PC-3 (cell line): ENCODE measurements at places on chromosomes 5 and 9. TPM values are rescaled to one million over a fixed set of nuclear protein-coding genes. Genes with fewer than 3 reads are reported as not detected.

DNA sequence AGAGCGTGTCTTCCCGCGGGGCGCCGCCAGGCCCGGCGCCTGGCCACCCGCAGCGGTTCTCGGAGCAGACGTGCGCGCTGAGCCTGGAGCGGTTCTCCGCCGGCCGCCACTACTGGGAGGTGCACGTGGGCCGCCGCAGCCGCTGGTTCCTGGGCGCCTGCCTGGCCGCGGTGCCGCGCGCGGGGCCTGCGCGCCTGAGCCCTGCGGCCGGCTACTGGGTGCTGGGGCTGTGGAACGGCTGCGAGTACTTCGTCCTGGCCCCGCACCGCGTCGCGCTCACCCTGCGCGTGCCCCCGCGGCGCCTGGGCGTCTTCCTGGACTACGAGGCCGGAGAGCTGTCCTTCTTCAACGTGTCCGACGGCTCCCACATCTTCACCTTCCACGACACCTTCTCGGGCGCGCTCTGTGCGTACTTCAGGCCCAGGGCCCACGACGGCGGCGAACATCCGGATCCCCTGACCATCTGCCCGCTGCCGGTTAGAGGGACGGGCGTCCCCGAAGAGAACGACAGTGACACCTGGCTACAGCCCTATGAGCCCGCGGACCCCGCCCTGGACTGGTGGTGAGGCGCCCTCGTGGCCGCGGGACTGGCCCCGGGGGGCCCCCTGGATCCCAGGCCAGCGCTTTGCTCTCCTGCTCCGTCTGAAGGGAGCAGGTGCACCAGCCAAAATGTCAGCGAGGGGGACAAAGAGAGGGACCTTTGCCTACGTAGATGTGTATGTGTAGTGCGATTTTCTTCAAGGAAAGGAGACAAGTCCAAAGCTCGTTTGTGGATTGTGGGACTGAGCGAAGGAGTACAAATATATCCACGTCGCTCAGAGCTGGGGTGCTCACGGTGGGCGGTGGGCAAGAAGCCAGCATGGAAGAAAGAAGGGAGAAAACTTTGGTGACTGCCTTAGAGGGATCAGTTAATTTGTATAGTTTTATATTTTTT is 19.5 kb downstream of the BTNL9 start:
- DNase-seq: no peak

DNA sequence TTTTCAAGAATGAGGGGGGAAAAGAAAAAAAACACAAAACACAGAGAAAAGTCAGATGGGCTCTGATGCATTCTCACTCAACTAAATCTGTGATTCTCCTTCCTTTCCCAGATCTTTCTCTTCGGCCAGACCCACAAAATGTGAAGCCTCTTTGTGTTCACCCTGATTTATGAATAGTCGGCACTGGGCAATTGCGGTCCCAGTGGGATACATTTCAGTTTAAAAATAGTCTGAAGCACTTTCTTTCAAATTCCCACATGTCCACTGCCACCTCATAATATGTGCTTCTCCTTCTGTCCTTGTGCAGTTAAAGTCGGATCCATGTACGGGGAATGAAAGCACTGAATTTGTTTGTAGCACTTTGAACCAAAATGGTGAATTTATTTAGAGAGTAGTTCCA is 995.4 kb upstream of the WWC1 start:
- DNase-seq: no peak

DNA sequence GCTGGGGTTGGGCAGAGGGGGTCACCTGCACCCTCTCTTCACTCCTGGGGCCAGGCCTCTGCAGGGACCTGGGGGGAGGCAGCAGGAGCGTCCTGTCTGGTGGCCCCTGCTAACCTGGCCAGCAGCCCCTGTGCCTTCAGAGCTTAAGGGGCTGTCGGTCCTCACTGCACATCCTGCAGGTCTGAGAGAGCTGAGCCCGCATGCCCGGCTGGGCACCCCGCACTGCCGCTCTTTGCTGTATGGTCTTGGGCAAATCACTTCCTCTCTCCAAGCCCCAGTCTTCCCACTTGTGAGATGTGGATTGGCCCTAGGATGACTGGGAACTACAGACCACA is 7.9 kb downstream of the FLT4 start:
- DNase-seq: no peak

GRCh38 chr9:15306068-15306756 is 804 bp downstream of the TTC39B start:
- peak; percentile 51 for DNase-seq

Gene FGF10
- not detected in 2 replicates for total RNA-seq

DNA sequence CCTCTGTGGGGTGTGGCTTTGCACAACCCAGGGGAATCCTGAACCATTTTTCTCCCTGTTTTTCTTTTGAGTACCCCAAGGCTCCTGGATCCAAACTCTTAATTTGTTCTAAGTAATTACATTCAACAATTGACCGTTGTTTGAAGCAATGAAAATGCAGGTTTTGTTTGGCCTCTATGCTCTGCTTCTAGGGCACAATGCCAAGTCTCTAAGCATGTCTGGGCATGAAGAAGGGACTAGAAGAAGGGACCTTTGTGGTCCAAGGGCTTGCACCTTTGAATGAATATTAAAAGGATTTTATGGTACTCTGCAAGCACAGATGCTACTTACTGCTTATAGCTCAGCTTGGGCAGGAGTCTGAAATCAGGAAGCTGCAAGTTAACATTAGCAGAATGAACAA is 6.6 kb upstream of the ENC1 start:
- DNase-seq: no peak

DNA sequence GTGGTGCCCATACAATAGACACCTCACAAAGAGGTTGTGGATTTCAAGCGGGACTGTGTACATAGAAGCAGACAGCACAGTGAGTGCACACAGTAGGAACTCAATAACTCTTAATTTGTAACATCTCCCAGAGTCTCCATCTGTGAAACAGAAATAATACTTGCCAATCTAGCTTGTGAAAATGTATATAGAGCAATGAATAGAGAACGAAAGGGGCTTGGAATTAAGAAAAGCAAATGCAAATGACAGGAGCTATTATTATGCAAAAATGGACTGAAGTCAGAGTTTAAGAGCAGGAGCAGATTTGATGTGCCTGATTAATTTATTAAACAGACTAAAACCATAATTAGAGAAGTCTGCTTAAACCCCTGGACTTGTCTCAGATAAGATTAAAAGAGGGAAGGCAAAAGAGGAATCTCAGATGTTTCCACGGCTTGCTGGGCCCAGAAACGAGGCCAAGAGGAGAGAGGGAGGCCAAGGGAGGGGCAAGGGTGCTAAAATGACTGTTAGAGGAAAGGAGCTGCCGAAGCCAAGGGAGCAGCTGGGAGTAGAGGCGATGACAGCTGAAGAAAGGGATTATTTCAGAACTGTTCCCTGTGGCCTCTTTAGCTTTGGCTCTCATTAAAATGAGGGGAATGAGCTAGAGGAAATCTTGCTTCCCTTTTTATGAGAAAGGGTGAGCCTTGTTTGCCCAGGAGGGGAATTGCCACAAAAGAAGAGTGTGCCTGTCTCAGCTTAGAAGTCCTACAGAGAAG is 72.1 kb downstream of the FEM1C start:
- DNase-seq: no peak

Gene HINT2
- total RNA-seq: 69.7 and 78.5 TPM in 2 replicates

Gene HSD17B4
- total RNA-seq: 101 and 165 TPM in 2 replicates

DNA sequence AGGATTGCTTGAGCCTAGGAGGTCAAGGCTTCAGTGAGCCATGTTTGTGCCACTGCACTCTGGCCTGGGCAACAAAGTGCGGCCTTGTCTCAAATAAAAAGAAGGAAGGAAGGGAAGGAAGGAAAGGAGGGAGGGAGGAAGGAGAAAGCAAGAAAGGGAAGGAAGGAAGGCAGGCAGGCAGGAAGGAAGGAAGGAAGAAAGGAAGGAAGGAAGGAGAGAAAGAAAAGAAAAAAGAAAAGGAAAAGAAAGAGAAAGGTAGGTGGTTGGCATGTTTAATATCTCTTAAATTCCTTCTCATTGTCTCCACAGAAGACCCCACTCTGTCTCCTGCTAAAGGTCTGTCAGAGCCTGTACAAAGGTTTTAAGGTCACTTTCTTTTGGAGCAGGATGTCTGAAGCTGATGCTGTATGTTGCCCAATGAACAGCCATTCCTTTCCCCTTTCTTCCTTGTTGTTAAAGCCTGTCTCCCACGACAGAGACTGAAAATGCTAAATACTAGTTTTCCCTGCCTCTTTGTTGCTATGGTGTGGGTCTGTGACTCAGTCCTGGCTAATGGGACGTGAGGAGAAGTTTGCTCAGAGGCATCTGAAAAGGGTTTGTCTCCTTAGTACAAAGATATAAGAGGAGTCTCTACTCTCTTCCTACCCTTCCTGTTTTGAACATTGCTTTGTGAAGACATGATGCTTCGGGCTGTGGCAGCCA is 213.3 kb downstream of the PCSK1 start:
- peak; percentile 63 for DNase-seq

GRCh38 chr9:123149067-123149466 is 115.6 kb downstream of the GPR21 start:
- no peak for DNase-seq

Gene SLC6A18
- not detected in 2 replicates for total RNA-seq

Gene WNT8A
- total RNA-seq: not detected in 2 replicates

DNA sequence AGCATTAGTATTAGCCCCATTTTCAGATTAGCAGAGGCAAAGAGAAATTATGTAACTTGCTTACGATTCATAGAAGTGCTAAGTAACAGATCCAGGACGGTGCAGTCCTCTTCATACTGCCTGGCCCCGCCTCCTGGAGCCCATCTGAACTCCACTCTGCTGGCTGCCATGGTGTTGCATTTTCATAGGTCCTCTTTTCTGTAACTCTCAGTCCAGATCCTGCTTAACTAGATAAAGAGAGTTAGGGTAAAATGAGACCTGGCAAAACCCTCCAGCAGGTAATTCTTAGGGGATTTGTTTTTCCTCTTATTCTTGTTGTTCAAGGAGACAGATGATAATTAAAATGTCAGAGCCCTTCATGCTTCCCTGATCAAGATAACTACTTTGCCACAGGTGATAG is 135.1 kb upstream of the EFNA5 start:
- DNase-seq: no peak

DNA sequence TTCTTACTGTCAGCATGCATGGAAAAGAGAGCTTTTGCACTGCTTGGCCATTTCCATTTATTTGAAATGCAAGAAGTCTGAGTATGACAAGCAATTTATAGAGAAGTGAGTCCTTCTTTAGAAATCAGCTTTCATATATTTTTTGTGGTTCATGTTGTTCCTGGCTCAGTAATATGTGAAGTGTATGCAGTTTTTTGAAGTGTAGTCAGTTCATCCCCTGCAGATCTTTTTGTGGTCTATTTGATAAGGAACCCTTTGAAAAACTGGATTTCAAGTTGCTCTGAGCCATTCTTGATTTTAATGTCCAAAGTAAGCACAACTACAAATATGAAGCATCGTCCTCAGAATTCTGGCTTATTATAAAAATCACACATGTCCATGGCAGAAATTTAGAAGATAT is 294.1 kb upstream of the SMC2 start:
- DNase-seq: no peak

DNA sequence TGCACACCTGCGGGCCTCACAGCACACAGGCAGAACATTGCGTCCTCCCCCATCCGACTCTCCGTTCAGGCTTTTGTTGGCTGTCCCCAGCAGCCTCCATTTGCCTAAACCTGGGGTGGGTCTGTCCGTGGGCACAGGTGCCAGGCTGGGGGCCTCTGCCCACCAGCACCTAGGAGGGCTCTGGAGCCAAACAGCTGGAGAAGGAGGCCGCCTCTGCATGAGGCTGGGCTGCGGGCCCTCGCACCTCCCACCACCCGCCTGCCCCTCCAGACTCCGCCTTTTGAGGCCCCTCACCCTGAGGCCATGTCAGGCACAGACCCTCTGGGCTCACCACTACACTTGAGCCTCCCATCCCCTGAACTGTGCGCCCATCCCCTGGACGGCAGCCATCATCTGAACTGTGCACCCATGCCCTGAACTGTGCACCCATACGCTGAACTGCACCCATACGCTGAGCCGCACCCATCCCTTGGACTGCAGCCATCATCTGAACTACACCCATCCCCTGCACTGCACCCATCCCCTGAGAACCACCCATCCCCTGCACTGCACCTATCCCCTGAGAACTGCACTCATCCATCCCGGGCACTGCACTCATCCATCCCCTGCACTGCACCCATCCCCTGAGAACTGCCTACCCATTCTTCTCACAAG is 98.0 kb upstream of the OTULINL start:
- no peak for DNase-seq

GRCh38 chr5:90747693-90748092 is 189.1 kb downstream of the ADGRV1 start:
- peak; percentile 58 for DNase-seq

DNA sequence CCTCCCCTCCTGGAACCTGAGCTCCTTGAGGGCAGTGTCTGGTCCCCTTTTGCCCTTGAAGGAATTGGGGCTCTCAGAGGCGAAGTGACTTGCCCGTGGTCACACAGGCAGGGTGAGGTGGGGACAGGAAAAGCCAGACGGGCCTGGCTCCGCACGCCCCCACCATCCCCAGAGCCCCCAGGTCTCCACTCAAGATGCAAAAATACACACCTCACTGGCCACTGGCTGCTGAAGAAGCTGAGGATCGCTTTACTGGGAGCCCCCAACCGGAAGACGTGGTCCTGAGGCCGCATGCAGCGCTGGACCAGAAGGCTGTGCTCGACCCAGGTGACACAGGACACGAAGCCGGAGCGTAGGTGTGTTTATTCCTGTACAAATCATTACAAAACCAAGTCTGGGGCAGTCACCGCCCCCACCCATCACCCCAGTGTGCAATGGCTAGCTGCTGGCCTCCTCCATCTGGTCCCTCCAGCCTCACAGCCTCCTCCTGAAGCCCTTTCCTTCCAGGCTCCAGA is 7.6 kb upstream of the AK1 start:
- DNase-seq: no peak

GRCh38 chr9:127500399-127500798 is 49.1 kb downstream of the LRSAM1 start:
- no peak for DNase-seq

Gene ZFR
- total RNA-seq: 68.3 and 85.1 TPM in 2 replicates

Gene HRH2
- total RNA-seq: not detected in 2 replicates

DNA sequence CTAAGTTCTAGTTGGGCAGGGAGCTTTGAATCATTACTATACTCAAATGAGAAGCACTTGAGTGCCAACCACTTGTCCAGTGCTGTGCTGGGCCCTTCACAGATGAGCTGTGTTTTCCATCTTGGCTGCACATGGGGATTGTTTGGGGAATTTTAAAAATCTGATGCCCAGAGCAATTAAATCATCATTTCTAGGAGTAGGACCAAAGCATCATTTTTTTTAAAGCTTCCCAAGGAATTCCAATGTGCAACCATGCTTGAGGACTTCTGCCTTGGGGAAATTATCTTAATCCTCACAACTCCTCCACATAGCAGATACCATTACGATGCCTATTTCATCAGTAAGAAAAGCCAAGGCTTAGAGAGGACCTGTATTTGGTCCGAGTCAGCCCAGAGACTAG is 131.4 kb downstream of the TMEM174 start:
- no peak for DNase-seq

DNA sequence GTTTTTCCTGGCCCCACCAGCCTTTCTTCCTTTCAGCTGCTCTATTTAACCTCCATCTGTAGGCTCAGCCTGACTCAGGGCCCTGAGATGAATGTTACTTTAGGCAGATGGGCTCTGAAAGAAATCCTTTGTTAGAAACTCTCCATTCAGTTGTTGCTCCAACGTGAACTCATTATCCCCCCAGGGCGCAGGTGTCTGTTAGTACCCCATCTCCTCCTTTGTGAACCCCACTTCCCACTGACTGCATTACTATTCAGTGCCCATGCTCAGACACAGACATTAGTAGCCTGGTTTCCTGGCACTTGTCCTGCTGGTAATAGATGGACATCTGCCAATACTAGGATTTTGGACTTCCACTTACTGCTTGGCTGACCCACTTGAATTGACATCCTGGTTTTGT is 1271.6 kb downstream of the PTPRD start:
- no peak for DNase-seq
